ENCODE measurements at places on chromosomes 13 and 19.

- peak; percentile 84 for DNase-seq
These were observed 59.0 kb downstream of the WDFY2 start for GRCh38 chr13:51643105-51643881.

DNA sequence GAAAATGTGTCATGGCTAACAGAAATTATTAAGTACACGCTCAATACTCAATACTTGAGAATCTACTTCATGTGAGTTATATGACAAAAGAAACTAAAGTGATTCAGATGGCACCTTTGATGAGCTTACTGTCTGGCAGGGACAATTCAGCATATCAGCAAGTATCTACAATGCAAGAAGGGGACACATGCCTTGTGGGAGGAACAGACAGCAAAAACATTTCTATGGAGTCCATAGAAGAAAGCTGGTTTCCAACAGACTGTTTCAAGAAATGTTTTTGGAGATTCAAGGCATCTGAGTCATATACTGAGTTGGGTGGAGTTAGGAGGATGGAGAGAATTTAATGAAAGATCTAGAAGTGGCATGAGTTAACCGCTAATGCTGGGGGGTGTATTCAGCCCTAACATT lies 54.7 kb downstream of the MBNL2 start:
- DNase-seq: no peak

- DNase-seq: no peak
These were observed 14.2 kb downstream of the HPN start for GRCh38 chr19:35055715-35056179.

- no peak for DNase-seq
These were observed 48.3 kb upstream of the URI1 start for GRCh38 chr19:29893606-29894284.

DNA sequence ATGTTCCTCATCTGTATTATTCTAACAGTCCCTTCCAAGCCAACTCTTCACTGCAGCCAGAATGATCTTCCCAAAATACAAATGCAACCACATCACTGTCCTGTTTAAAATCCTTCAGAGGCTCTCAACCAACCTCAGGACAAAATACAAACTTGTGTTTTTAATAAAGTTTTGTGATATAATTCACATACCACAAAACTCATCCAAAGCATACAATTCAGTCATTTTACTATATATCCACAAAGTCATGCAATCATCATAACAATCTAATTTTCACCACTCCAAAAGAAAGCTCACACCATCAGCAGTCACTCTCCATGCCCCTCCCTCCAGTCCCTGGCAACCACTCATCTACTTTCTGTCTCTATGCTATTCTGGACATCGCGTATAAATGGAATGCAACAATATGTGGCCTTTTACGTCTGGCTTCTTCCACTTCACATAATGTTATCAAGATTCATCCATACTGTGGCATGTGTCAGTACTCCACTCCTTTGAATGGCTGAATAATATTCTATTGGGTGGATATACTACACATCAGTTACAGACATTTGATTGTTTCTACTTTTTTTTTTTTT lies 81.7 kb upstream of the DOCK9 start:
- no peak for DNase-seq

All from non-pigmented ciliary epithelial cell (primary cell).